ENCODE measurements at places on chromosomes 11 and 22.

DNA sequence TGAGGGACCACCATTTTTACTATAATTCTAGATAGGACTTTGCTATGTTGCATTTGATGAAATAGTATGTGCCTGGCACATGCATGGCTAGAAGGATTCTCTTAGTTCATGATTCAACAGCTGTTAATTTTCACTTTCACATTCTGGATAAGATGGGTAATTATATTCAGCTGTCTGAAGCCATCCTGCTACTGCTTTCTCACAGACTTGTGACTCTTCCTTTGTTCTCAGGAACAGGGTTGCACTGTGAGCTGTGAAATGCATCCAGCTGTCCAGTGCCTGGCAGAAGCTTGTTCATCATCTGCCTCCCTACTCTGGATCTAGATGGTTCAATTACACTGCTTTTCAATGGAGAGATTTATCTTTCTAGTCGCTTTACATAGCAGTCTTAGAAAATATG, 610.1 kb upstream of the ANO5 start:
- DNase-seq = no peak

GRCh38 chr11:34145847-34146381, 40.5 kb downstream of the NAT10 start:
- DNase-seq = no peak

- DNase-seq = no peak
Measured at GRCh38 chr11:73314117-73314961, 6.3 kb downstream of the ARHGEF17 start.

- no peak for DNase-seq
Measured at GRCh38 chr11:1871531-1871930, 18.6 kb downstream of the LSP1 start.

- DNase-seq = no peak
Measured at GRCh38 chr11:2579315-2580060, 120.3 kb downstream of the KCNQ1OT1 start.

DNA sequence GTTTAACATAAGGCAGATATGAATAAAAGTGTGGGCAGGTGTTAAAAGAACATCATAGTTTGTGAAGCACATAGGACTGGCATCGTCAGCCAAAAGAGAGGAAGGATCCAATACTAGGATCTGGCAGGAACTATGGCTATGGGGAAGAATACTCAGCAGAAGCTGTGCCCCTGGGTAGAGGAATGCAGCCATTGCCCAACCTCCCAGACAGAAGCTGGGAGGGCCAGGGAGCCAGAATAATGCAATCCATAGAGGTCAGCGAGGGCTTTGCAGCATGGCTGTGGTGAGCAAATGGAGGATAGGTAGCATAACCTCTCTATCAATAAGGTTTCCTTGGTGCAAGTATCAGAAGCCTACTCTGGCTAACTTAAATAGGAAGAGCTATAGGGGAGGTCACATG, 11.7 kb upstream of the CSTF3 start:
- DNase-seq = no peak

- no peak for DNase-seq
Measured at GRCh38 chr11:13434247-13435205, 28.5 kb downstream of the BTBD10 start.

DNA sequence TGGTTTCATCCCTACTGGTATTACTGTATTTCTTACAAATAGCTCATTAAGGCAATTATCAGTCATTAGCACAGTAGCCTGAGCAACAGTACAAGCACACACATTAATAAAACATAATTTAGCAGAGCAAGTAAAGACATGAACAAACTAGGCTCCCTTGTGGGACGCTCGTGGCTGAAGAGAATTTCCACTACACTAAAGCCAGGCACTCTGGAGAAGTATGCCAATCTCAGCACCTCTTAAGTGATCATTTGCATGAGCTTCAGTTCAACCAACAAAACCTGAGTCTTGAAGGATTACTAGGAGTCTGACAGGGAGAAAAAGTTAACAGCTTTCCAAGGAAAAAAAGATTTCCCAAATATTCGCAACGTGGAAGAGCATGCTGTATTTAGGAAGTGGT, 109.1 kb downstream of the LARGE1 start:
- no peak for DNase-seq

DNA sequence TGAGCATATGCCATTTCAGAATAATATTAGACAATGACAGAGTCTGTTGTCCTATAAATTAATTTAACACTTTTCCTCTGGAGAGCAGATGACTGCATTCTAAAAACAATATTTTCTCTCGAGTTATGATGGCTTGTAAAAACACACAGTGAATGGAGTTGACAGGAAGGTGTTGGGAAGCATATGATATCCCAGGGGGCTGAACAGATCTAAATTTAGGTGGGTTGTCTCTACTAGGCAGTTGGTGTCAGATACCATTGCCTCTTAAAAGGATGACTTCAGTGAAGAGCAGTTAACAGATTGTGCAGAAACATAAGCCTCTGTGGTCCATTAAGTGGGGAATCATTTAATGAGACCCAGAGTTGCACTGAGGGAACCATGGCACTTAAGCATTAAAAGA, 30.7 kb downstream of the SVIP start:
- DNase-seq = no peak

DNA sequence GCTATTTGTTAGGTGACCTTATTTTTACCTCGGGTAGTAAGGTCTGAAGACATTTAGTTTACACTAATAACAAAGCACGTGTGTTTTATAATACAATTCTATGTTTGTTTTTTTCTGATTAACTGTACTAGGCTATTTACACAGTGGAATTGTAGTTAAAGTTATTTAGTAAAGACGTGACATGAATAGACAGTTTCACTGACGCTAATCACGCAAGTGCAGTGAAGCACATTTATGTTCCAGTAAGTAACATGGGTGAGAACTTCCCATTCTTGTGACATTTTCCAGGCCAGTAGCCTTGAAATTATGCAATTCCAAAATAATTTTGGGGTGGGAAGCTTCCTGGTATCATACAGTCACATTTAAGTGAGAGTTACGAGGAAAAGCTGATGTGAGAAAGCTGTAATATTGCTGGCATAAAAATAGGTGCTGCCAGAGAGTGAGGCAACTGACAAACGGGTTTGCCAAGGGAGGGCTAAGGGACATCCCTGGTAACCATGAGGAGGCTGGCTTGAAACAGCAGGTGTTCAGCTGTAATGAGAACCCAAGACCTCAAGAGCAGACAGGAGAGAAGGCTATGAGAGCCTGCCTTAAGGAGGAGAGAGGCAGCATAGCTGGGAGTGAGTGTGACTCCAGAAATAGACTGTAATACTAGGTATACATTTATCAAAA, 378.8 kb downstream of the DCDC1 start:
- no peak for DNase-seq

- DNase-seq = no peak
Measured at GRCh38 chr11:59144096-59144495, 1.4 kb downstream of the FAM111A start.

DNA sequence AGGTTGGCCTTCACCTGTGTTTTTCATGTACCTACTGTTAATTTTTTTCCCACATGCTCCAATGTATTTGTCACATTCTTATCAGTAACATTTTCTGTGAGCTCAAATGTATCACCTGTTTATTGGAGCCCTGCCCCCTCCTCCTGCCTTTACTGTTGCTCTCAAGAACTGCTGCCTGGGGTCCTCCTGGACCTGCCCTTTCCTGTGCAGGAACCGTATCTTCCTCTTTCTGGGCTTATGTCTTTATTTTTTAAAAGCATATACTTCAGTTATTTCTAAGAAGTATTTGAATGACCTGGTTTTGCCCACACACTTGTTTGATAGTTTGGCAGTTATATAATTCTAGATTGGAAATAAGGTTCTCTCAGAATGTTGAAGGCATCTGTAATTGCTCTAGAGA, 5.9 kb downstream of the FAM118B start:
- DNase-seq = no peak

DNA sequence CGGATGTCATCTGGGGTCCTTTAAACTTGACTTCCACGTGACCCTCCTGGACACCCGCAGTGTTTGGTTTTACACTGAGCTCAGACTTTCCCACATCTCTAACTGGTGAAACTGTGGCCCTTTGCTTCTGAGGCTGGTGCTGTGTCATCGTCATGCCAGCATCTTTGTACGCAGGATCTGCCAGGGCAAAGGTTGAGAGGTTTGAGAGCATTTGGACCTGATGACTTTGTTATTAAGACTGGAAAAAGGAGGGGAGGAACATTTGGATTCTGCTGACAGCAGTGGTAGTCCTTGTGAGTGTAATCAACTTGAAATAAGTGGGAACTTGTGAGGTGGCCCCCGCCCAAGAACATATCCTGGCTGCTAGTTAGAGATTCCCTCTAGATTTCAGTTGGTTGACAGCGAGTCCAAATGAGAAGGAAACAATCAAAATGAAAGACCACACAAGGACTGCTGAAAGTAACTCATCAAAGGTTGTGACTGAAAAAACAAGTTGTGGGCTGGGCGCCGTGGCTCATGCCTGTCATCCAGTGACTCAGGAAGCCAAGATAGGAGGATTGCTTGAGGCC, 102.5 kb downstream of the KIAA1671 start:
- DNase-seq = no peak

DNA sequence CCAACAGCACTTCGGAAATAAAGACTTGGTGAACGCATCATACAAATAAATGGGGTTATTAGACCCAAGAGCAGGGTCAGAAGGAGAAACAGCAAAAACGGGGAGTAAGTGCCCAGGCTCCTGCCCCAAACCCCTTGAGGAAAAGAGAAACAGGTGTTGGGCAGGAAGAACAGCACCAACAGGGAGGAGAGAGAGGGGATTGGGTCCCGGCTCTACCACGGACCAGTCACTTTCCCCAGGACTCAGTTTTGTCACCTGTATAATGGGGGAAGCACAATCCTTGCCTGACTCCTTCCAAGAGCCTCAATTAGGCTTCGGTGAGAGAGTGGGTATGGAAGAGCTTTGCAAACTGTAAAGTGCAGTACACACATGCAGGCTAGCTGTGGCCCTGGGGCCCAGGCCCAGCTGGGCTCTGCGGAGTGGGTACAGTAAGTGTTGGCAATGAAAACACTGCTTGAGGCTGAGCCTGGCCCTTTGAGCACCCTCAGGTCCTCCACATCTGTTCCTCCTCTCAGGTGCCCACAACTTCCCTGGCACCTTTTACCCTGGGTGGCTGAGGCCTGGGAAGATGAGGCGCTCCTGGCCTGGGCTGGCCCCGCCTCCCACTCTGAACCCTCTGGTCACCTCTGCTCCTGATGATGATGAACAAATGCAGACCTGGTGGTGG, 8.9 kb downstream of the SLC29A2 start:
- DNase-seq = no peak

DNA sequence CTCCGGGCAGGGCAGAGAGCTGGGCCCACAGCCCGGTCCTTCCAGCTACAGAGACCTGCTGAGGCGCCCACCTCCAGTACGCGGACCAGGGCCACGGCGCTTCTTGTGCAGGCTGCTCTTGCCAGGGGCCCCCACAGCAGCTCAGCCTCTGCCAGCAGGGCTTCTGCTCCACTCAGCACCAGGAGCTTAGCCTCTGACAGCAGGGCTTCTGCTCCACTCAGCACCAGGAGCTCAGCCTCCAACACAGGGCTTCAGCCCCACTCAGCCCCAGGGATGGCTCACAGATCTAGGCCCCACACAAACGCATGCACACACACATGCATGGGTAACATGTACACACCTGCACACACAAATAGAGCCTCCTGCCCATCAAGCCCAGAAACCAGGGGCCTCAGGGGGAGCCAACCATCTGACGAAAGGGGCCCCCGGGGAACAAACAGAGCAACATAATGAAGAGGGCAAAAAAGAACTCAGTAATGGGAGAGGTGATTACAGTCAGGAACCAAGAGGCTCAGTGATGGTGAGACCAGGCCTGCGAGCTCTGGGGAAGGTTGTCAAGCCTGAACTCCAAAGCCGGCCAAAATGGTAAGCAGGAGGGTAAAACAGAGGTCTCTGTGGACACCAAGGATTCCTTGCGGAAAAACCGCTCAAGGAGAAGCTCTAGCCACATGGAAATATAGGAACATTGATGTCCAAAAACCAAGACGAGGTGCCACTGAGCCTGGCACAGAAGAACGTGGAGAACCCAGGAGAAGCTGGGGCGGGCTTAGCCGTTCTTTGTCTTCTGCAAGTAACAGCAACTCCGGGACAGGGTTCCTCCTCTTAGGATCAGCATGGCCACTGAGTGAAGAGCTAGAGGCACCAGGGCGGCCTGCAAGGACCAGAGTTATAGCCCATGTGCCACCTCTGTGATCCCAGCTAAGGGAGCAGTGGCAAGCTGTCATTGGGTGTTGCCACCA, 46.5 kb downstream of the GNB1L start:
- DNase-seq = no peak

DNA sequence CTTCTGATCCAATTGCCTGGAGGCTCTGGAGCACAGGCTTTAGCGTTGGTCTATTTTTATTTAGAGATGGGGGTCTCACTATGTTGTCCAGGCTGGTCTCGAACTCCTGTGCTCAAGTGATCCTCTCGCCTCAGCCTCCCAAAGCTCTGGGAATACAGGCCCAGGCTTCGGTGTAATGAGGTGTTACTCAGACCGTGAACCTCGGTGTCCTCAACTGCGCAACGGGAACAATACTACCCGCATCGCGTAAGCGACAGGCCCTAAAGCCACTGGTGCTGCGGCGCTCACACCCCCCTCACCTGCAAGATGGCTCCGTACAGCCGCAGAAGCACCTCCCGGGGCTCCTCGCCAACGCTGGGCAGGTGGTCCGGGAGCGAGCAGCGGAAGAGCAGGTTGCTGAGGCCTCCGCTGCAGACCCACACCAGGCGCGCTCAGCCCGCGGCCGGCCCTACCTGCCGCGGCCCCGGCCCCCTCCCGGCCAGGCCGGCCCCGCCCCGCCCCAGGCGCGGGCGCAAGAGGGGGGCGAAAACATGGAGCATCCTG, 628 bp downstream of the CHKB start:
- no peak for DNase-seq

GRCh38 chr11:92753161-92753560, 216.3 kb upstream of the MTNR1B start:
- no peak for DNase-seq

DNA sequence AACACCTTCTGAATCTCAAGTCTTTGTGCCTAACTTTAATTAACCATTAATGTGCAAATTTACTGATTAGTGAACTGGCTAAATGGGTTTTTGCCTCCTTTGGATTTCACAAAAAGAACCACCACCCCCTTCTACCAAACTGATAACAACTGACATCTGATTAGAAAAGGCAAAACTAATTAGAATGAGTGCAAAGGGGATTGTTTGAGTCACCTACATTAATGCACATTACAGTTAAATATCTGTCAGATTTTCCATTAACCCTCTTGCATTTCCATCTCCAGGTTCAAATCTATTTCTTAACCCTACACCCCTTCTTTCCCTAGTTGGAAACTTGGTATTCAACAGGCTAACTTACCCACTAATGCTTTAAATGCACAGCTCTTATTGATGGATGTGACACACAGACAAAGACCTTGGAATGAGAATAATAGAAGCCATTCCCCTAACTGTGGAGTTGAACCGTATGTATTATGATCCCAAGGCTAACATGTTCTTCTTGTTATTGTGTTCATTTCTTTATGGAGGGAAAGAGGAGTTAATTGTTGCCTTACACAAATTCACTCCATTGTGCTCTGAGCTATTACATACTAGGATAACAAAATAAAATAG, 161.5 kb upstream of the MTMR2 start:
- no peak for DNase-seq
